ENCODE measurements at places on chromosomes 2 and 18.

DNA sequence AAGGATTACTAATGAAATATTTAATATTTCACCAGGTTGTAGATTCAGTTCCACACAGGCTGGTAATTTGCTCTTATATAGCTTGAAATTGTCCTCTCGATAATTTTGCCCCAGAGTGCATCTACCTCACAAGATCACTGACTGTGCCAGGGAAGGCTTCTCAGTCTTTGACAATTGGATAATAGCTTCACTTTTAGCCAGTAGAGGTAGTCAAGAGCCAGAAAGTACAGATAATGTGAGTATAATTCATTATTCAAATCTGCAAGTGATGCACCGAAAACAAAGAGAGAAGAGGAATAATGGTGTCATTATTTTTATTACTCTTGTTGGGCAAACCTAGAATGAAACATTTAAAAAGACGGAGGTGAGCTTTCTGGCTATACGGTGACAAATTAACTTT is 292.8 kb downstream of the EN1 start:
- no peak for DNase-seq

DNA sequence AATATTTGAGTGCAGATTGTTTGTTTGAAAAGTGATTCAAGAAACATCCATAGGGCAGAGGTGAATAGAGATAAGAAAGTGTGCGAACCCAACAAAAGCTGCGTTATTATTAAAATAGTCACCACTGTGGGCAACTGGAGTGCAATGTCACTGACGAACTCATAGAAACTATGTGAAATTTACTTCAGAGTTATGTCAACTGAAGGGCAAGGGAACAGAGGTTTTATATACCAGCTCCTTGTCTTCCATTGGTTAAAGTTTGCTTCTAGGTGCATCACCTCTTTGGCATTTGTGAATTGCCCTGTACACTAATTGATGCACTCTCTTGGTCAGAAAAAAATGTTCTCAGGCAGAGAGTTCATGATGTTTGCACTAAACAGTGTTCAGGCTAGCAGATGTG is 110.5 kb upstream of the NYAP2 start:
- DNase-seq: peak; percentile 3

DNA sequence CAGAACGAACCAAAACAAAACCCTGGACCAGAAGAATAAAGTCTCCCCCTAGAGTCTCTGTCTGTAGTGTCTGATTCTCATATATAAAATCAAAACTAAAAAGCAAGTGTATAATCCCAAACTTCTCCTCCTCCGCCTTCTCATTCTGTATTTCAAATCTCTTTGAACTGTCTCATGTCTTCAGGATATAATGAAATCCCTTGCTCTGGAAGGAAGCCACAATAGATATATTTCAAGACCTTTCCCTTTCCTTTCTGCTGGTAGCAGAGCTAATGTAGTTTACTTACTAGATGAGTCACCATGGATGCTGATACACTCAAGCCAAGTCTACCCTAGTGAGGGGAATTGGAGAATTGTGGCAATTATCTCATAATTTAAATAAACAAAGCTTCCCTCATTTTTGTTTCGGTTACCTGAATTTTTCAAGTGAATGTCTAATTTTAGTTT is 33.5 kb upstream of the CCDC93 start:
- peak; percentile 79 for DNase-seq

- DNase-seq: no peak
These were observed 28.3 kb downstream of the GLI2 start for GRCh38 chr2:120763931-120764330.

GRCh38 chr2:7849027-7849426 is 832.8 kb upstream of the ID2 start:
- DNase-seq: no peak

Measured in NCI-H226 (cell line).